ENCODE measurements at places on chromosomes 16 and 17. TPM values are rescaled to one million over a fixed set of nuclear protein-coding genes. Genes with fewer than 3 reads are reported as not detected.
A peak's percentile ranks its signal among the peaks of the same experiment; 100 is the strongest.

SLX4 gene
- 4.8 TPM for total RNA-seq

PRM1 gene
- not detected for total RNA-seq

PHOSPHO1 gene
- 0.22 TPM for total RNA-seq

CPNE7 gene
- total RNA-seq: 13.7 TPM

AXIN2 gene
- total RNA-seq: 14.0 TPM

KCNH6 gene
- 0.57 TPM for total RNA-seq

TP53TG3F gene
- total RNA-seq: not detected

RNU2-1 gene
- total RNA-seq: 9,871 TPM

KRT33B gene
- total RNA-seq: not detected

CACNG3 gene
- not detected for total RNA-seq

USH1G gene
- total RNA-seq: 0.22 TPM

BRIP1 gene
- total RNA-seq: 0.54 TPM

DNA sequence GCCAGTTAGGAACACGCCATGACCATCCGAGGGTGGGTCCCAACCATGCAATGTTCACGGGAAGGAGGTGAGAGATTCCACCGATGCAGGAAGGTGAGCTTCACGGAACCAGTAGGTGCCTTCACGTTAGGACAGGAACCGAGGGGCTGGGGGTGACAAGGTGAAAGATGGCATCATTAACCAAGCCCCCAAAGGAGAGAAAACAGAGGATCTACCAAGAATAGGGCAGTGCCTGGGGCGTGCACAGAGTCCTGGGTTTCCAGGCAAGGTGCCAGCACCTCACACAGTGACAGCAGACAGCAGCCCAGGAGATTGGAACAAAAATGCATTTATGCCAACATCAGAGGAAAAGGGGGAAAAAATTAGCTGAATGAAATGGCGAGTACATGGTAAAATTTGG is 137.9 kb downstream of the GSG1L start:
- no peak overlapping the region for H3K4me3 ChIP-seq
- H3K27me3 ChIP-seq: no peaks in the 10 kb centered on the region
- no peaks in the 10 kb centered on the region for H3K36me3 ChIP-seq
- no peak for DNase-seq
- H3K4me1 ChIP-seq: no peaks in the 10 kb centered on the region

GRCh38 chr16:69494991-69495392 is 70.6 kb downstream of the CYB5B start:
- no peaks in the 10 kb centered on the region for H3K27me3 ChIP-seq
- H3K36me3 ChIP-seq: no peaks in the 10 kb centered on the region
- H3K4me1 ChIP-seq: no peaks in the 10 kb centered on the region
- H3K4me3 ChIP-seq: no peak overlapping the region
- DNase-seq: no peak

DNA sequence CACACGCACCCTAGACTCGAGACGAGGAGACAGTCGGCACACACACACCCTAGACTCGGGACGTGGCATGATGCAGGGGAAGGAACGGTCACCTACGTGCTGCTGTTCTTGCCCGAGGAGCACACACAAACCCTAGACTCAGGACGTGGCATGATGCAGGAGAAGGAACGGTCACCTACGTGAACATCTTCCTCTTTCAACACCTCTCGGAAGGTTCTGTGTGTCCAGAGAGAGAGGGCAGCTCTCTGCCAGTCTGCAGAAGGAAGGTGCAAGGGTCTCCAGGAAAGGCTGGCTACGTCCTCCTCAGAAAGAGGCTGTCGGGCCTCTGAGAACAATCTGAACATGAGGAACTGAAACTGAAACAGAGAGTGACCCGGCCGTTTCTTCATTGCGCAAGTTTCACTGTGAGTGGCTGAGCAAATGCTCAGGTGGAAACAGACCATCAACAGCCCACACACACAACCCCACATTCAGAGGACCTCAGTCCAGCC is 43.4 kb downstream of the ZNF276 start:
- DNase-seq: no peak
- no peaks in the 10 kb centered on the region for H3K4me1 ChIP-seq
- H3K36me3 ChIP-seq: no peaks in the 10 kb centered on the region
- H3K27me3 ChIP-seq: no peaks in the 10 kb centered on the region
- H3K27ac ChIP-seq: peak overlapping the region; percentile 41

- H3K4me3 ChIP-seq: no peak overlapping the region
- H3K36me3 ChIP-seq: no peaks in the 10 kb centered on the region
- H3K27ac ChIP-seq: no peak overlapping the region
- no peak for DNase-seq
- H3K27me3 ChIP-seq: no peaks in the 10 kb centered on the region
Measured at GRCh38 chr16:24114876-24115275, 141.3 kb upstream of the CACNG3 start.

DNA sequence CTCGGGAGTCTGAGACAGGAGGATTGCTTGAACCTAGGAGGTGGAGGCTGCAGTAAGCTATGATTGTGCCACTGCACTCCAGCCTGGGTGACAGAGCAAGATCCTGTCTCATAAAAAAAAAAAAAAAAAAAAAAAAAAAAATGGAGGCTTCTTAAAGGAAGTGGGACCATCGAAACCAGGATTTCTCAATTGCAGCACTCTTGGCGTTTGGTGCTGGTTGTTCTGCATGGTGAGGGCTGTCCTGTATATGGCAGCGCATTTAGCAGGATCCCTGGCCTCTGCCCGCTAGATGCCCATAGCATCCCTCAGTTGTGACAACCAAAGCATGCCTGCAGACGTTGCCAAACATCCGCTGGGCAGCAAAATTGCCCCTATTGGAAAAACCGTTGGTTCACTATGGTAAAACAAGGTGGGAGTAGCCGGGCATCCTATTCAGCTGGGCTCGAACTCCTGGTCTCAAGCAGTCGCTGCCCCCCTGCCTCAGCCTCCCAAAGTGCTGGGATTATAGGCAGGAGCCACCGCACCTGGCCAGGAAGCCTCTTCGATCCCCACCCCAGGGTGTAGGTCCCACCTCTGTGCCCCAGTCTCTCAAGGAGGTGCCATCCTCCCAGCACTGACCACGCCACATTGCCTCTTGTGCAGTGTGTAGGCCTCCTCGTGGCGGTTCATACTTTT is 6.5 kb upstream of the NPIPB7 start:
- DNase-seq: peak; percentile 64
- no peak overlapping the region for H3K27ac ChIP-seq
- H3K27me3 ChIP-seq: no peaks in the 10 kb centered on the region

GRCh38 chr16:26569793-26570192 is 496.9 kb upstream of the C16orf82 start:
- H3K27me3 ChIP-seq: no peaks in the 10 kb centered on the region
- H3K4me3 ChIP-seq: no peak overlapping the region
- no peak for DNase-seq
- H3K27ac ChIP-seq: no peak overlapping the region
- H3K36me3 ChIP-seq: no peaks in the 10 kb centered on the region
- H3K4me1 ChIP-seq: no peaks in the 10 kb centered on the region

DNA sequence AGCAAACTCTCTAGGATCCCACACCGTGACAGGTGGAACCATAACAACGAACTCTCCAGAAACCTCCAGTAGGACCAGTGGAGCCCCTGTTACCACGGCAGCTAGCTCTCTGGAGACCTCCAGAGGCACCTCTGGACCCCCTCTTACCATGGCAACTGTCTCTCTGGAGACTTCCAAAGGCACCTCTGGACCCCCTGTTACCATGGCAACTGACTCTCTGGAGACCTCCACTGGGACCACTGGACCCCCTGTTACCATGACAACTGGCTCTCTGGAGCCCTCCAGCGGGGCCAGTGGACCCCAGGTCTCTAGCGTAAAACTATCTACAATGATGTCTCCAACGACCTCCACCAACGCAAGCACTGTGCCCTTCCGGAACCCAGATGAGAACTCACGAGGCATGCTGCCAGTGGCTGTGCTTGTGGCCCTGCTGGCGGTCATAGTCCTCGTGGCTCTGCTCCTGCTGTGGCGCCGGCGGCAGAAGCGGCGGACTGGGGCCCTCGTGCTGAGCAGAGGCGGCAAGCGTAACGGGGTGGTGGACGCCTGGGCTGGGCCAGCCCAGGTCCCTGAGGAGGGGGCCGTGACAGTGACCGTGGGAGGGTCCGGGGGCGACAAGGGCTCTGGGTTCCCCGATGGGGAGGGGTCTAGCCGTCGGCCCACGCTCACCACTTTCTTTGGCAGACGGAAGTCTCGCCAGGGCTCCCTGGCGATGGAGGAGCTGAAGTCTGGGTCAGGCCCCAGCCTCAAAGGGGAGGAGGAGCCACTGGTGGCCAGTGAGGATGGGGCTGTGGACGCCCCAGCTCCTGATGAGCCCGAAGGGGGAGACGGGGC is 1.3 kb downstream of the SPN start:
- no peaks in the 10 kb centered on the region for H3K27me3 ChIP-seq
- no peak overlapping the region for H3K27ac ChIP-seq
- H3K4me3 ChIP-seq: no peak overlapping the region
- H3K4me1 ChIP-seq: peaks cover 5% of the 10 kb centered on the region
- no peaks in the 10 kb centered on the region for H3K36me3 ChIP-seq
- DNase-seq: peak; percentile 77

- H3K27me3 ChIP-seq: no peaks in the 10 kb centered on the region
- H3K27ac ChIP-seq: no peak overlapping the region
- no peaks in the 10 kb centered on the region for H3K36me3 ChIP-seq
- no peak for DNase-seq
- H3K4me3 ChIP-seq: no peak overlapping the region
- no peaks in the 10 kb centered on the region for H3K4me1 ChIP-seq
Measured at GRCh38 chr16:57688487-57688986, 6.1 kb upstream of the DRC7 start.

GRCh38 chr17:48181653-48182052 is 74.1 kb downstream of the SNX11 start:
- H3K36me3 ChIP-seq: no peaks in the 10 kb centered on the region
- no peak overlapping the region for H3K4me3 ChIP-seq
- DNase-seq: no peak
- H3K27me3 ChIP-seq: no peaks in the 10 kb centered on the region

GRCh38 chr16:14015948-14016347 is 55.2 kb upstream of the MRTFB start:
- H3K27ac ChIP-seq: peak overlapping the region; percentile 6
- no peaks in the 10 kb centered on the region for H3K27me3 ChIP-seq
- DNase-seq: no peak
- H3K4me3 ChIP-seq: peak overlapping the region; percentile 63

DNA sequence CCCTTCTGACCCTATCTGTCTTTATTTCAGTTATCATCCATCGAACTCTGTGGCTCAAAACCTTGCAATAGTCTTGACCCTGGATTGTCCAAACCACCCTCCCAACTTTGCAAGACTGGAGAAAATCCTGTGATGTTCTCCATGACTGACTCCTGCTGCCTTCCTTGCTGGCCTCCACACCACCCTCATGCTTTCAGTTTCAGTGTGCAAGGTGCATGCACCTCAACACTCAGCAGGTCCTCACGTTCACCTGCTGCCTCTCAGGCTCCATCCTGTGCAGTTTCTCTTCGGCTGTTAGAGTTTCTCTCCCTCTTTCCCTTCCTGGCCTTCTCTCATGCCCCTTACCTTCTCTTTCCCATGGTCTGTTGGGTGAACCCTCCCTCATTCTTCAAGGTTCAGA is 59.4 kb upstream of the ASIC2 start:
- H3K4me3 ChIP-seq: no peak overlapping the region
- no peak overlapping the region for H3K27ac ChIP-seq
- no peak for DNase-seq
- H3K36me3 ChIP-seq: no peaks in the 10 kb centered on the region
- H3K4me1 ChIP-seq: no peaks in the 10 kb centered on the region

DNA sequence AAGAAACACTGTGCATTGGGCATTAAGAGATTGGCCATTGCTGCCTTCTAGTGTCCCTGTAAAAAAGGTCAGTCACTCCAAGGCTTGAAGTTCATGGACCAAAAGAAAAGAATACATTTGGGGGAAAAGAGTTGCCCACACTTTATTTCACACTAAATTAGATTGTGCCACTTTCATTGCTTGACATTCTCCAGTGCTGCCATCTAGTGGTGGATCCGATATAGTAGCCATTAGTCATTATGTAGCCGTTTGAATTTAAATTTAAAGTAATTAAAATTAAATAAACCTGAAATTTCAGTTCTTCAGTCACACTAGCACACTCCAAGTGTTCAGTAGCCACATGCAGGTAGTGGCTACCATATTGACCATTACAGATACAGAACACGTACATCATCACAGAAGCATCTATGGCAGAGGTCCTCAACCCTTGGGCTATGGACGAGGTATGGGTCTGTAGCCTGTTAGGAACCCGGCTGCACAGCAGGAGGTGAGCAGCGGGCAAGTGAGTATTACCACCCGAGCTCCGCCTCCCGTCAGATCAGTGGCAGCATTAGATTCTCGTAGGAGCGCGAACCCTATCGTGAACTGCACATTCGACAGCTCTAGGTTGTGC is 21.9 kb upstream of the CDH5 start:
- H3K36me3 ChIP-seq: no peaks in the 10 kb centered on the region
- no peak overlapping the region for H3K27ac ChIP-seq
- no peaks in the 10 kb centered on the region for H3K4me1 ChIP-seq
- DNase-seq: no peak
- no peak overlapping the region for H3K4me3 ChIP-seq
- no peaks in the 10 kb centered on the region for H3K27me3 ChIP-seq

DNA sequence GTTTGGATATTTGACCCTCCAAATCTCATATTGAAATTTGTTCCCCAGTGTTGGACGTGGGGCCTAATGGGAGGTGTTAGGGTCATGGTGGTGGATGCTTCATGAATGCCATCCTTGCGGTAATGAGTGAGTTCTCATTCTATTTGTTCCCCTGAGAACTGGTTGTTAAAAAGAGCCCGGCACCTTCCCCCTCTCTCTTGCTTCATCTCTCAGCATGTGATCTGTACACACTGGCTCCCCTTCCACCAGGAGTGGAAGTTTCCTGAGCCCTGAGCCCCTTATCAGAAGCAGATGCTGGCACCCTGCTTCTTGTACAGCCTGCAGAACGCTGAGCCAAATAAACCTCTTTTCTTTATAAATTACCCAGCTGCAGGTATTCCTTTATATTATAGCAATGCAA is 25.6 kb downstream of the PIK3R6 start:
- H3K27me3 ChIP-seq: no peaks in the 10 kb centered on the region
- no peaks in the 10 kb centered on the region for H3K36me3 ChIP-seq
- no peak overlapping the region for H3K27ac ChIP-seq
- H3K4me1 ChIP-seq: no peaks in the 10 kb centered on the region

GRCh38 chr17:13415871-13416416 is 185.8 kb downstream of the HS3ST3A1 start:
- H3K4me3 ChIP-seq: no peak overlapping the region
- no peaks in the 10 kb centered on the region for H3K36me3 ChIP-seq
- H3K4me1 ChIP-seq: no peaks in the 10 kb centered on the region
- DNase-seq: no peak
- H3K27ac ChIP-seq: no peak overlapping the region
- no peaks in the 10 kb centered on the region for H3K27me3 ChIP-seq

DNA sequence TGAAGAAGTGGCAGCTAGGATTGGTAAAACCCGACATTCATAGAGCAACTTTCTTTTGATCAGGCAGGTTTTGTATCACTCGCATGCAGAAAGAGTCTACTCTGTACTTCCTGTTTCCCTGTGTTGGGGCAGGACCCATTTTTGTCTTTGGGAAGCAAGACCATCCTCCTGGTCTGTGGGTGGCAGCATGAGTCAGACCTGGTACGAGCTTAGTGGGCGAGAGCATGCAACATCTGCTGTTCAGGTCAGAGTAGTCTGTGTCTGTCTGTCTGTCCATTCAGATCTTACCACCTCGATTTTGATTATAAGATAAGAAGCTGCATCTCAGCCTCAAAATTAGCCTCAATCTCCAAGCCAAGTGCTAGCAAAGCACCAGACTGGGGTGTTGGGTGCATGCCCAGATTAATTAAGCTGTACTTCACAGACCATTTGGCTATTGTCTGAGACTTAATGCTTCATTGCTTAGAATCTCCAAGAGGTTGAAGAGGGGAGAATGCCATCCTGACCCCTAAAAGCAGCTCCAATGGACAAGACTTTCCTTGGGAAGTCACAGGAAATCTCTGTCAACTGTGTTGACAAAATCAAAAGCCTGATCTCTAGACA is 110.9 kb downstream of the XYLT1 start:
- no peaks in the 10 kb centered on the region for H3K36me3 ChIP-seq
- peaks cover 3% of the 10 kb centered on the region for H3K4me1 ChIP-seq
- no peak for DNase-seq
- no peak overlapping the region for H3K4me3 ChIP-seq

Data from kidney (tissue), 22 donors.